ENCODE measurements at places on chromosomes 1 and 21.

- peak; percentile 29 for DNase-seq
Observed at GRCh38 chr1:30732277-30732996, 9.1 kb upstream of the MATN1 start.

GRCh38 chr1:169722779-169723178, 11.1 kb downstream of the SELE start:
- DNase-seq, result no peak

GRCh38 chr1:221783437-221783836, 41.5 kb upstream of the DUSP10 start:
- no peak for DNase-seq

GRCh38 chr1:232368821-232369321, 261.1 kb downstream of the SIPA1L2 start:
- no peak for DNase-seq

DNA sequence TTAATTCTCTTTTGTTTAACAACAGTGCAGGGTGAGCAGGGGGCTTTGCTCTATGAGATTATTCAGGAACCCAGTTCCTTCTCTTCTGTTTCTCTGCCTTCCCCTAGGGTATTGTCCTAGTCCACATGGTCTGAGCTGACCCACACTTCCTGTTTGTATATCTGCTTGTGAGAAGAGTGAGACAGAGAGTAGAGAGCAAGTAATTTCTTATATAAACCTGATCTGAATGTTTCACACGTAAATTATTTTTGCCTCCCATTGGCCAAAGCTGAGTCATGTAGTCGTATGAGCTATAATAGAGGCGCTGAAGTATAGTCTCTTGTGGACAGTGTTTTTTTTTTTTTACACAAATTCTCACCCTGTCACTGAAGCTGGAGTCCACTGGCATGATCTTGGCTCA, 134.2 kb upstream of the SERTAD4 start:
- DNase-seq, result no peak

DNA sequence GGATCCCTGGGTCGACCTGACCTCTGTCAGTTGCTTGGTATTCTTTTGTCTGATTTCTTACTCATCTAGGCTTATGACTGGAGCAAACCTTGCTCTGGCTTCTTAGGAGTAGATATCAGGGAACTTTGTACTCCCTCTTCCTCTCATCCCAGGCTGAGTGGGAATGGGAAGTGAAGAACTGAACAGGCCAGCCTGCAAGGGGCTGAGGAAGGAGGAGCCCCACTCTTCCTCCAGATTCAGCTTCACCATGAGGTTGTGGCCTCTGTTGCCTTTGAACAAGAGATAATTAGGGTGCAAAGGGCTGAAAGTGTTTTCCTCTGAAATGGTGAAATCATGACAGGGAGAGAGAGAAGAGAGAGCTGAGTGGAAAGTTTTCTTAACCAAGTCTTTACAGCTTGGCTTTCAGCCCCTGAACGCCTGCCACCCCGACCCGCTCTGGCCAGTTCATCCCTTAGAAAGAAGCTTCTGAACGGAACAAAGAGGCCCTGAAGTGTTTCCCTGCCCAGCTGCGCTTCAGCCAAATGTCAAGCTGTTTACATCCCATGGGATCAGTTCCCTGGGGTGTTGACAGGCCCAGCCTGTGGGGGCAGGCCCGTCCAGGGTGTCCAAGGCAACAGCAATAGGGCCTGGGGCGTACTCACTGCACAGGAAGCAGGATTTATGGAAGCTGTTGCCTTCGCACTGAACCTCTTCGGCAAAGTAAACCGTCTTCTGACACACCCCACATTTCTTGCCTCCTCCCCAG, 11.2 kb downstream of the CSRP1 start:
- no peak for DNase-seq

DNA sequence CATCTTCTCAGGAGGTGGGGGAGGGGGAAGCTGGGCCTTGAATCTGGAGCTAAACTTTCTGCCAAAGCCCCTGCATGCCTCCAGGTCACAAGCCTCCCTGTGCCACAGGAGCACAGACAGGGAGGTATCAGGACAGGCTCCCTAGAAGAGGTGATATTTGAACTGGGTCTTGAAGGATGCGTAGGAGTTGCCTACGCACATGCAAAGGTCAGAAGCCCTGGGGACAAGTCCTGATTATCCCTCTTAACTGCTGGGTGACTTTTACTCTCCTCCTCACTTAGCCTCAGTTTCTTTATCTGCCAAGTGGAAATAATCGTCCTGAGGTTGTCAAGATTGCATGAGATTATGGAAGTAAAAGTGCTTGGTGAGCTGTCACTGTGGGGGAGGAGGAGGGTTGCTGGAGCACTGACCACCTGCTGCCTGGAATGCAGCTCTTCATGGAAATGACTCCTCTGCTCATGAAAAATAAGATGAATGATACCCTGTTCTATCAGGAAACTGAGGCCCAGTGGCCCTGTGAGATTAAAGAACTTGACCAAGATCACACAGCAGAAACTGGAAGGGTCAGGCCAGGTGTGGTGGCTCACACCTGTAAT, 50.6 kb upstream of the LAPTM5 start:
- no peak for DNase-seq

- no peak for DNase-seq
Observed at GRCh38 chr21:39602793-39603192, 9.9 kb upstream of the B3GALT5 start.

DNA sequence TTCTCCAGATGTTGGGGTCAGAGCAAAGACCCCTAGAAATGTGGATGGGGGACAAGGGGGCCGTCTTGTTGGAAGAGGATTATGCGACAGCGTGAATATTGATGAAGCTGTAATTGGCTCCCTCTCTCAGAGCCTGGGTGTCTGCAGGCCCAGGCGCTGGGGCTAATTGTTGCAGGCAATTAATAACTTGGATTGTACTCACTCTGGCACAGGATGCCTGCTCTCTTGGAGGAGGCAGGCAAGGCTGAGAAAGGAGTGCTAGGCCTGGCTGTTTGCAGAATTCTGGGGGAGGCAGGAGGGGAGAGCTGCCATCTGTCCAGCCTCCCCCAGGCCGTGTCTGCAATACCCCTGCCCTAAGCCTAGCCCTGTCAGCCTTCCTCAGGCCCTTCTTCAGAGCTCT, 4.1 kb upstream of the DISP3 start:
- no peak for DNase-seq

GRCh38 chr21:42073145-42074099, 2.3 kb downstream of the UMODL1 start:
- no peak for DNase-seq

GRCh38 chr1:2356911-2357845, 34.2 kb downstream of the MORN1 start:
- DNase-seq, result no peak

DNA sequence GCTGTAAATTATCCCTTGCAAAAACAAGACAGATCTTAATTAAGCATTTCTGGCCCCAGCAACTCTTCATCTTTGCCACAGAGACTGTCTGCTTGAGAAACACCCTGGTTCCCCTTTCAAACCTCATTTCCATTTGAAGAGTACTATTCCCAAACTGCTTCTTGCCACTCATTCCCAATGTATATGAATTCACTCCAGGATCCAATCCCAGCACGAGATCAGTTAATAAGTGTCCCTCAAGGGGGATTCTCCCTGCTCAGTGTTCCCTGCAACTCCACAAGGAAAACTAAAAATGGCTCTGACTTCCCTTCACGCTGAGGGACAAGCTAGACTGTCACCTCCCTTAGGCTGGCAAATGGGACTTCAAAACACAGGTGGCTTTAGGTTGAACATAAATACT, 173.2 kb downstream of the SIPA1L2 start:
- no peak for DNase-seq

- DNase-seq, result no peak
Observed at GRCh38 chr1:8285103-8285502, 32.8 kb upstream of the SLC45A1 start.

- peak; percentile 7 for DNase-seq
Observed at GRCh38 chr1:107405236-107405635, 264.4 kb downstream of the NTNG1 start.

GRCh38 chr1:50517488-50517887, 94.2 kb upstream of the DMRTA2 start:
- DNase-seq, result no peak

DNA sequence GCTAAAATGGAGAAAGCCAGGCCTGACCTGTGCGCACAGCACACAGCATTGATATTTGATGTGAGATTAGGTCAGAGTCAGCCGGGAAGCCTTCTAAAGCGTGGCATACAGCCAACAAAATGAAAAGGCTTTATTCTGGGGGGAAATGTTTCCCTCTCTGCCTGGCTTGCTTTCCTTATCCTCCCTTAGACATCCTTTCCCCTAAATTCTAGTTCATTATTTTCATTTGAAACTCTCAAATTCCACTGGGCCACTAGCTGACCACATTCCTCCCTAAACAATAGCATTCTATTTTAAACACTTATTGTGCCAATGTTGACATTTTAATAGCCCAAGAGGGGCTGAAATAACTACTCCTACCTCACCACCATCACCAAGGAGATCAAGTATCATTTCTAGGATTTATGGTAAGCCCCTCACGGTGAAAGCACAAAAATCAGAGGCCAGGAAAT, 49.4 kb downstream of the LEPR start:
- DNase-seq, result peak; percentile 21

- DNase-seq, result no peak
Observed at GRCh38 chr21:45449658-45450422, 44.9 kb downstream of the COL18A1 start.

GRCh38 chr1:56045477-56045876, 533.9 kb downstream of the PLPP3 start:
- no peak for DNase-seq

GRCh38 chr21:40516335-40516734, 330.6 kb downstream of the DSCAM start:
- DNase-seq, result no peak

- peak; percentile 12 for DNase-seq
Observed at GRCh38 chr1:40258445-40258769, 371 bp downstream of the ZMPSTE24 start.

GRCh38 chr21:38247738-38248510, 8.9 kb upstream of the KCNJ15 start:
- no peak for DNase-seq

DNA sequence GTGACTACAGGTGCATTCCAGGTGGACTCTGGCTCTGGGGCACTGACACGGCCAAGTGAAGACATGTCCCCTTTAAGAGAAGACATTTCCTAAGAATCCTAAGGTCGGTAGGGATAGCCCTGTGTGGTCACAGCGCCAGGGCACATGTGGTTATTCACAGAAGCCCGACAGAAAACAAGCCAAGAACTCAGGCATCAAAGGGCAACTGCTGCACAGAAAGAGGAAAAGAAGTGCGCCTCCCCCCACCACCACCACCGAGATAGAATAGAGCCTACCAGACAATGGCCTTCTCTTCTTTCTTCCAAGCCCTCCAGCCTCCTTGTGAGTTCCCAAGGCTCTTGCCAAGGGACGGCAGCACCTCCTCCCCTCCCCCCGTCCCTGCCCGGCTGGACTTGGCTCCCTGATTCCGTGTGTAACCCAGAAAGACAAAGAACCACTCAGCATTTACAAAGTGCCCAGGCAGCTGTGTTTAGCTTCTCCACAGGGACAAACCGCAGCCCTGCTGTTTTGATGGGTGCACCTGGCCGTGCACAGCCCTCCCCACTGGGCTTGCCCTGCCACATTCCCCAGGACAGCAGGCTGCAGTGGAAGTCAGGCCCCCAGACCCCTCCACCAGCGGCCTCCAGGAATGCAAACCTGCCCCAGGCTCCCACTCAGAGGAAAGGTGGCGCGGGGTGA, 30.2 kb downstream of the TMPRSS2 start:
- peak; percentile 23 for DNase-seq

GRCh38 chr1:165345502-165345901, 11.0 kb downstream of the LMX1A start:
- no peak for DNase-seq

DNA sequence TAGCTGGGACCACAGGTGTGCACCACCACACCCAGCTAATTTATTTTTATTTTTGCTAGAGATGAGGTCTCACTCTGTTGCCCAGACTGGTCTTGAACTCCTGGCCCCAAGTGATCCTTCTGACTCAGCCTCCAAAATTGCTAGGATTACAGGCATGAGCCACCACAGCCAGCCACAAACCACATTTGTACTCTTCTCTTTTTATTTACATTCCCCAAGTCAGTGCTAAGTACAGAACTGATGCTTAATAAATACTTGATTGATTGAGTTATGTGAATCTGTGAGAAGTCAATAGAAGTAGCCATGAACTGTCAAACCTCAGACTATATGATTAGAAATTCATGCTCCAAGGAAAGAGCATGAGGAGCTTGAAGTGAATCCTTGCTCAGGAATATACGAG, 48.5 kb upstream of the S1PR1 start:
- no peak for DNase-seq

DNA sequence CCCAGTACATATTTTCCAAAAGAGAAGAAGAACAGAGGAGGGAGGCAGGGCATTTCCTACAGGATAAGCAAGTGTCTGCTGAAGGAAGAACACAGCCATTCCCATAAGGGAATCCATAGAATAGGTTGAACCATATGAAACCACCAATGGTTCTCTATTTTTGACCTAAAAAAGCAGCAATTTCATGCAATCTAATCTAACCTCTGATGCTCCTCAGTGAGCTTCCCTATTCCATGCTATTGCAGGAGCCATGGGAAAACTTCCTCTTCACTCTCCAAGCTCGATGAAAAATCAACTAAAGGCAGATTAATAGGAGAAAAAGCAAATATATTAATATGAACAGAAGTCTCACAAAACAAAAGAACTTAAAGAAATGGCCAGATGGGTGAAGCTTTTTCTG, 50.5 kb downstream of the SIPA1L2 start:
- no peak for DNase-seq

DNA sequence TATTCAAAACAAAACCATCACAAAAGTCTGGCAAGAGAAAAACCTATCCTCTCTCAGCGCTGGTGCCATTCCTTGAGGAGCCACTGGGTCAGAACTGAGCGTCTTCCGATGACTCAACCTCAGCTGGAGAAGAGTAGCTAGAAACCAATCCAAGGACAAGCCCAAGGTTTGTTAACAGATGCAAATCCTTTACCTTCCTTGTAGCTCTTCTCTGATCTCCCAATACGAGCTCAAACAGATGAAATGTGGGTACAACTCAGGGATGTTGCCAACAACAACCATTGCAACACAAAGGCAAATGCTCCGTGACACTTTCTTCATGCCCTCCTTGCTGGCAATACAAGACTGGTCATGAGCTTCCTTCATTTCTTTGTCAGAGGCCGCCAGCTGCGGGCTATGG, 337.1 kb downstream of the SIPA1L2 start:
- no peak for DNase-seq

GRCh38 chr1:223298701-223299100, 65.3 kb downstream of the SUSD4 start:
- DNase-seq, result no peak

- no peak for DNase-seq
Observed at GRCh38 chr1:20753589-20753988, 21.1 kb upstream of the SH2D5 start.

GRCh38 chr1:1531947-1532346, 8.5 kb downstream of the TMEM240 start:
- no peak for DNase-seq
